Activated CD4-positive, CD25-positive, alpha-beta regulatory T cell (primary cell): ENCODE measurements at places on chromosomes 2 and 18.

GRCh38 chr2:237732790-237733381, 65.7 kb upstream of the RBM44 start:
- DNase-seq: no peak

GRCh38 chr2:200944467-200945394, 18.7 kb downstream of the ORC2 start:
- DNase-seq: no peak

DNA sequence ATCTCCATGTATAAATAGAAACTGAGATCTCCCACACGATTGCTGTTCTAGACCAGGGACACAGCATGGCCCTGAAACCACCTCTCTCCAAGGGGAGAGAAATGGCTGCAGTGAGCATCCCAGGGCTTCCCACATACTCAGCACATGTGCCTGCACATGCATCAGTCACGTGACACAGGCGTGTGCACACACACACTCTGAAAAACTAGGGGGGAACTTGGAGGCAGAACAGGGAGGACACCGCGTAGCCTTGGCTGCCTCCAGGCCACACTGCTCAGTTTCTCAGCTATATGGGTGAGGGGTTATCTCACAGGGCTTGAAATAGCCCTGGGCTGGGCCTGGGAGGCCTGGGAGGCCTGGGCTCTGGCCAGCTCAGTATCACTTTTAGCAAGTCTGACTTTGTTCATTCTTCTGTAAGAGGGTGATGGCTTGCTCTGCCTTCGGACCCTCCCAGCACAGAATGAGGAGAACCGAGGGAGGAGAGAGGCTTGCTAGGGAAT, 66.9 kb downstream of the EMX1 start:
- no peak for DNase-seq

GRCh38 chr2:158095912-158096311, 5.8 kb upstream of the UPP2 start:
- DNase-seq: no peak

DNA sequence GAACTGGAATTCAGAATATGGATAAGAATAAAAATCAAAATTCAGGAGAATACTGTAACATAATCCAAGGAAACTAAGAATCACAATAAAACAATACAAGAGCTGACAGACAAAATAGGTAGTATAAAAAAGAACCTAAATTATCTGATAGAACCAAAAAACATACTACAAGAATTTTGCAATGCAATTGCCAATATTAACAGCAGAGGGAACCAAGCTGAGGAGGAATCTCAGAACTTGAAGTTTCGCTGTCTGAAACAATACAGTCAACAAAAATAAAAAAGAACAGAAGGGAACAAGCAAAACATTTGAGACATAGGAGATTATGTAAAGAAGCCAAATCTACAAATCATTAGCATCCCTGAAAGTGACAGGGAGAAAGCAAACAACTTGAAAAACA, 84.1 kb upstream of the GALNT13 start:
- DNase-seq: no peak

DNA sequence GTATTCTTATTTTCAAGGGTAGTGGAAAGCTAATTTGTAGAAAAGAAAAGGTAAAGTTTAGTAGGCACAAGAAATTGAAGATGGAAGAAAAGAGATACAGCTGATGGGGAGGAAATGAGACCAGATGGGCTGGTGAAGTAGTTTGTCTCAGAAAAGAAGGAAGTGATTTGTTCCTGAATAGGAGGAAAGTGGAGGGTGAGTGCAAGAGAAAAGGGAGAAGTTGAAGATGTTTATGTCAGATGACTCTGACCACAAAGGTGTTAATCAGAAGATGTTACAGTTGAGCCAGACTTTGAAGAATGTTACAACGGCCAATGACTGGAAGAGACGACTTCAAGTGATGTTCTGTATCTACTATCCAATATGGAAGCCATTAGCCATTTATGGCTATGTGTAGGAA, 21.2 kb downstream of the ZSCAN30 start:
- DNase-seq: no peak

DNA sequence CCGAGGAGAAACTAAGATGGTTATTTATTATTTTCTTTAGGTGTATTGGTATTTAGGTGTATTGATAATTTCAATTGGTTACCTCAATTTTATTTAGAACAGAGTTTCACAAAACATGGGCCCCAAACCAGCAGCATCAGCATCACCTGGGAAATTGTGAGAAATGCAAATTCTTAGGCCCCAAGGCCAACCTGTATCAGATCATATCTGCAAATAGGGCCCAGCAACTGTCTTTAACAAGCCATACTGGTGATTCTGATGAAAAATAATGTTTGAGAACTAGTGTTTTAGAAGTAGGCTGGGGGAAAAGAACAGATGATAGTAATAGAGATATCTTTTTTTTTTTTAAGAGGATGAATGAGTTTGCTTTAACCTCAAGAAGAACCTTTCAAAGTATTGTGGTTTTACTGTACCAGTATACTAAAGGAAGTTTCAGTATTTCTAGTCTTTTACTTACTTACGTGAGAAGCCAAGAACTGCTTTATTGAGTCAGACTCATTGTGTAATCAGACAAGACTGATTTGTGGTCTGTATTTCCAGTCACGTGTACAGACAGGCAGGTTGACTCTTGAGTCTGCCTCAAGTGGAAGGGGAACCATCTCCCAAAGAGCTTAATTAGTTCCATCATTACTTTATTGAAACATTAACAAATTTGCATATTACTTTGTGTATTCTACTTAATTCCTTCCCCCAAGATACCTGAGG, 60.4 kb upstream of the GAREM1 start:
- DNase-seq: no peak

GRCh38 chr2:177748360-177748759, 324.2 kb downstream of the PDE11A start:
- no peak for DNase-seq

DNA sequence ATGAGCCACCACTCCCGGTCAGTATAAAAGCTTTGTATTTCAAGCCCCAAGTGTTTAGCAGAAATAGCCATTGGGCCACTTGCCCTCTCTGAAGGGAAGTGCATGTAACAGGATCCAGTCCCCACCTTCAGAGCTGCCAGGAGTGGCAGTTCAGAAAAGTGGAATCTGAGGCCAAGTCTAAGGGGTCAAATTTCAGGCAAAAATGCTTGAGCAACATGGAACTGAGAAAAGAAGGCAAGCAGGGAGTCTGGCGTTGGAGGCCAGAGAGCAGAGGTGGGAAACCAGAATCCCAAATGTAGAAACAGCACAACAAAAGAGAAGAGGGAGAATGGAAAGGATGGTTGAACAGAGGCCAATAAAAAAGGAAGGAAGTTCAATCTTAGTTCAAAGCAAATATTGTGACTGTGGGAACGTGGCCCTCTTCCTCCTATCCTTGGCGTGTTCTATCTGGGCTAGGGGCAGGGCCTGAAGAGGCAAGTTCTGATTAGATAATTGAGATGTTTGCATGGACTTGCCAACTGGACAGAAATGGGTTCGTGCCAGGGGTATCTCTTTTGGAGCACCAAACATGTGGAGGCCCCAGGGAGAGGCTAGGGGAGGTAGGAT, 102.2 kb downstream of the AP1S3 start:
- no peak for DNase-seq

GRCh38 chr18:67789165-67789545, 272.6 kb upstream of the DSEL start:
- DNase-seq: no peak

DNA sequence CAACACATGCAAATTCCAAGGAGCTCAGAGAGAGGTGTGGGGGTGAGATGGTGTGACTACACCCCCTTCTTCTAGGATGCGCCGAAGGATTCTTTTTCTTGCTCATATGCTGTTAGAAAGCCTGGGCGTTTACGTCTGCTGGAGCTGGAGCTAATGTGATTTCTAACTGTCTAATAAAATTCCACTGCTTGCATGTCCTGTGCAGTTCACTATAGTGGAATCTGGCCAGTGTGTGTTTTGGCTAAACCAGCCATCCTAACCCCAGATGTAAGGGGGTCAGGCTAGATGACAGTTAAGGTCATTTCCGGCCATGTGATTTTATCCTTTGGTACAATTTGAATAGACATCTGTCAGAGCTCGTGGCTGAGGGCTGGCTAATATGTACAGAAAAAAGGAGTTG, 194.1 kb downstream of the PRKCE start:
- DNase-seq: no peak

DNA sequence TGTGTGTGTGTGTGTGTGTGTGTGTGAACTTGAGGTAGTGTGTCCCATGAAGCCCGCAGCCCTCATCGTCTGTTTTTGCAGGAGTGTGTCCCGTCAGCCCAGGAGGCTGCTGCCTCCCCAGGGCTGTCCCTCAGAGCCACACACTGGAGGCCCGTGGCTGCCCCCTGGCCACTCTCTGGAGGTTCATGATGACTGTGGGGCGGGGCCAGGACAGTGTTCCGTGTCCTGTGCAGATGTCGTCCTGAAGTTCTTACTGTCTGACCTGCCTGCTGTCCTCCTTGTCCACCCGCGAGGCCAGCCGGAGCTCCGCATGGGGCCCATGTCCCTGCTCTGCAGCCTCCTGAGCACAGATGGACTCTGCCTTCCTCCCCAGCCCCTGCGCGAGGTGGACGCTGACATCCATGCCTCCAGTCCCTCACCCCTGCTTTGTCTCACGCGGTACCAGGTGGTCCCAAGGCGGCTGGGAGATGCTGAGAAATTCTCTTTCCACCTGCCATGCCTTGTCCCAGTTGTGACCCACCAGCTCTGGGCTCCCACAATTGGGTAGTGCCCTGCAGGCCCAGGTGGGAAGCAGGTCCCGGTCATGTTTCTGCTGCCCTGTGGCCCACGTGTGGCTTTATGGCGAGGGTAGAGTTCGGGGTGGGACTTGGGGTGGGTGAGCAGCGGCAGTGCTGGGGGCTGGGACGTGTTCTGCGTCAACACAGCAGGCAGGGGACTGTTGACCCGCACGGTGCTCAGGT, 92.8 kb downstream of the NFATC1 start:
- no peak for DNase-seq

DNA sequence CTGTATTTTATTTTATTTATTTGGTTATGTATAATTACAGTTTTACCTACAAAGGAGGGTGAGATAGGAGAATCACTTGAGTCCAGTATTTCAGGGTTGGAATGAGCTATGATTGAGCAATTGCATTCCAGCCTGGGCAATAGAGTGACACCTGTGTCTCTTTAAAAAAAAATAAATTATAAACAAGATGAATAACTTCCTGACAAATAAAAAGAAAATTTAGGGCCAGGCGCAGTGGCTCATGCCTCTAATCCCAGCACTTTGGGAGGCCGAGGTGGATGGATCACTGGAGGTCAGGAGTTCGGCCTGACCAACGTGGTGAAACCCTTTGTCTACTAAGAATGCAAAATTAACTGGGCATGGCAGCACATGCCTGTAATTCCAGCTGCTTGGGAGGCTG, 17.3 kb downstream of the MTA3 start:
- DNase-seq: no peak

- no peak for DNase-seq
These were observed 300.3 kb downstream of the MTX2 start for GRCh38 chr2:176569574-176569973.

DNA sequence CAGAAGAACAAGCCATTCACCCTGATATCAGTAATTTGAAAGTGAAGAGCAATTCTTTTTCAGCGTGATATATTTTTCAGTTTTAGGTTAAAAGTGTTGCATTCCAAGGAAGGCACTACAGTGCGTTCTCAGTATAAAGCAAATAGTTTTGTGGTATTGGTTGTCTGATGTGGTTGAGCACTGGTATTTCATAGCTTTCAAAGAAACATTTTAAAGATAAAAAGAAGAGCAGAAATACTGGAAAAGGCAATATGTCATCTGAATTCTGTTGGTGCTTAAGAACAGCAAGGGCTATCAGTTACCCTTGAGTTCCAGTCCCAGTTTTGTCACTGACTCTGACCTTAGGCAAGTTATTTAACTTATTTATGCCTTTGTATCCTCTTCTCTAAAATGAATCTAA, 191.6 kb downstream of the BABAM2 start:
- no peak for DNase-seq

DNA sequence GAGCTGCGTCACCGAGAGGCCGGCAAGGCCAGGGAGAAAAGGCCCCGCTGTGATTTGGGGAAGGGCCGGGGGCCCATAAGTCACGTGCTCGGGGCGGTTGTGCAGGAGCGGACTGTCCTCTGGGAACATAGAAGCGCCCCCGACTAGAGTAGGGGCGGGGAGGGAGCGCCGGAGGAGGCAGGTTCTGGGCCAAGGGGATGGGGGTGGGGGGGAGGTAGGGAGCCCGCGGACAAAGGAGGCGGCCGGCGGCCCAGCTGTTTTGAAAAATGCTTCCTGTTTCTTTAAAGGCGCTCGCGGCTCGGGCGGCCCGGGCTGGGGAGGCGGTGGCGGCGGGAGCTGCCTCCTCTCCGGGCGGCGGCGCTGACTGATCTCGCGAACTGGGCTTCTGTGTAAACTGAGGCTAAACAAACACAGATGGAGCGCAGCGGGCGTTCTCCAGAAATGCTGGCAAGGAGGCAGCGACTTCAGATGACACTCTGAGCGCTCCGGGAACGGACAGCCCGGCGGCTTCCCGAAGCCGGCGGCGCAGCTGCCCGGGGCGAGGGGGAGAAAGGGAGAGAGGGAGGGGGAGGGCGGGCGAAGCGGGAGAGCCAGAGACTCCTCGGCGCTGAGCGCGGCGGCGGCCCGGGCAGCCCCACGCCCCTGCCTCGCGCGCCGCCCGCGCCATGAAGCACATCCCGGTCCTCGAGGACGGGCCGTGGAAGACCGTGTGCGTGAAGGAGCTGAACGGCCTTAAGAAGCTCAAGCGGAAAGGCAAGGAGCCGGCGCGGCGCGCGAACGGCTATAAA, at the start of gene ATOH8:
Gene ATOH8, plus strand, starts transcription at position 467 of the 788 bp plus-strand sequence. Its CDS starts 199 bp downstream, at position 666.
- no peak for DNase-seq

DNA sequence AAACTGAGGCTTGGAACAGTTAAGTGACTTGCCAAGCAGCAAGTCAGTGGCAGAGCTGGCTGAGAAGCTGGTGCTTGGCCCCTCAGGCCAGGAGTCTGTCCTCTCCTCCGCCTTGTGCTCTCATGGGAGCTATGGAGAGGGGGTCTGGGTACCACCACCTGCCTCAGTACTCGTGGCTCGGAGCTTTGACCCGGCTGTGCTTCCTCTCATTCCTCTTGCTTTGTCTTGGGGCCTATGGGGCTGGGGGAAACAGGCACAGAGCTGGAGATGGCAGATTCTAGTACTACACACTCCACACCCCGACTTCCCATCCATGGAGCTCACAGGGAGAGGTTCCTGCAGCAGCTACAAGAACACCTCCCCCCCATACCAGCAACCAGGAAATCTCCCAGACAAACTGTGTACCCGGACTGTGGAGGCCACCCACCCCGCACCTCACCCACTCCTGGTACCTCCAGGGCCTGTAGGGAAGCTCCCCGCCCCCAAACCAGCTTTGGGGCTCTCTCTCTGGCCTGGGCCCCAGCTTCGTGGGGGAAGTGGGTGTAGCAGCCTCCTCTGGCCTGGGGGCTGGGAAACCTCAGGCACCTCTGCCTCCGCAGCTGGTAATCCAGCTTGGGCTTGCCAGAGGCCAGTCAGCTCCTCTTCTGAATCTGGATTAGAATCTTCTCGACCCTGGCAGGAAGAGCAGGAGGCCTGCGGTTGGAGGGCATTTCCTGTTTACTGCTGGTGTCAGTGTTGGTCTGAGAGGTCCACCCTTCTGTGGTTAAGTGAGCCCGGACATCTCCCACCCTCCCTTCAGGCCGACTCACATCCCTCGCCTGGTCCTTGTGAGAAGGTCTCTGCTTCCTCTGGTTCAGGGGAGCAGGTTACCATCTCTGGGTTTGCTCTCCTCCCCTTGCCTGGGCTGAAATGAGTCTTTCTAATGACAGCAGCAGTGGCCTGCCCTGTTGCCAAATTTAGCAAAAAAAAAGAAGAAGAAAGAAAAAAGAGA, 22.3 kb upstream of the RHOB start:
- DNase-seq: no peak

GRCh38 chr2:9101763-9102425, 98.4 kb upstream of the MBOAT2 start:
- DNase-seq: no peak

GRCh38 chr2:106839849-106840595, 45.9 kb downstream of the ST6GAL2 start:
- DNase-seq: no peak
